Activated T-cell treated with anti-CD3 and anti-CD28 coated beads for 24 hours (primary cell): ENCODE measurements at places on chromosomes 12 and 14.

DNA sequence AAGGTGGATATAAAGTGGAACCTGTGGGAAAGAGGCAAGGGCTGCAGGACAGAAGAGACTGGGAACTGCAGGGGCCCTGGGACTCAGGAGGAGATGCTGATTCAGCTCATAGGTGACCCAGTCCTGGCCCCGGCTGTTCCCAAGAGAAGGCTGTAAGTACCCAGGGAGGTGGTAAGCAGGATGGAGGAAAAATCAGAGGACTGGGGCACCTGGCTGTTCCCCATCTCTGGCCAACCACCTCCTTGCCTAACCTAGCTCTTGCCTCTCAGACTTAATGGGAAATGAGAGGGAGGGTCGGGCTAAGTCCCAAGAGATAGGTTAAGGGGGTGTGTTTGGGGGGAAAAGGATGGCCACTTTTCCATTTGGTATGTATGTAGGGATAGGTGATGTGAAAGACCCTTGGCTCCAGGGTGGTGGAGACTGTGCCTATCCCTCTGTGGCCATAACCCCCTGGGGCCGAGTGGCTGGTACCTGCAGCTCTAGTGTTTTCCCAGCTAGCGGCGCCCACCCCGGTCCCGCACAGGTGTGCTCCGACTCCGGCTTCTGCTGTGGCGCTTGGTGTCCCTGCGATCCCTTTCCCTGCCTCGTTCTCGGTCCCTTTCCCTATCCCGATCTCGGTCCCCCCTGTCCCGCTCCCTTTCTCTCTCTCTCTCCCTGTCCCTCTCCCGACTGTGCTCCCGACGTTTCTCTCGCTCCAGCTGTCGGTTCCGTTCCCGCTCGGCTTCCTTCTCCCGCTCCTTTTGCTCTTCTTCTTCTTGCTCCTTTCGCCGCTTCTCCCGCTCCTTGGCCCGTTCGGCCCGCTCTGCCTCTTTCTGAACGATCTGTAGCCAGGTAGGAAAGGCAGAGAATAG, 1.6 kb upstream of the CDH24 start:
- no peak for DNase-seq

GRCh38 chr12:121095544-121096198, 37.0 kb upstream of the P2RX7 start:
- peak; percentile 73 for DNase-seq

GRCh38 chr14:71554959-71555612, 377.1 kb upstream of the RGS6 start:
- peak; percentile 18 for DNase-seq

- no peak for DNase-seq
Observed at GRCh38 chr14:77603654-77604255, 12.7 kb downstream of the SPTLC2 start.

DNA sequence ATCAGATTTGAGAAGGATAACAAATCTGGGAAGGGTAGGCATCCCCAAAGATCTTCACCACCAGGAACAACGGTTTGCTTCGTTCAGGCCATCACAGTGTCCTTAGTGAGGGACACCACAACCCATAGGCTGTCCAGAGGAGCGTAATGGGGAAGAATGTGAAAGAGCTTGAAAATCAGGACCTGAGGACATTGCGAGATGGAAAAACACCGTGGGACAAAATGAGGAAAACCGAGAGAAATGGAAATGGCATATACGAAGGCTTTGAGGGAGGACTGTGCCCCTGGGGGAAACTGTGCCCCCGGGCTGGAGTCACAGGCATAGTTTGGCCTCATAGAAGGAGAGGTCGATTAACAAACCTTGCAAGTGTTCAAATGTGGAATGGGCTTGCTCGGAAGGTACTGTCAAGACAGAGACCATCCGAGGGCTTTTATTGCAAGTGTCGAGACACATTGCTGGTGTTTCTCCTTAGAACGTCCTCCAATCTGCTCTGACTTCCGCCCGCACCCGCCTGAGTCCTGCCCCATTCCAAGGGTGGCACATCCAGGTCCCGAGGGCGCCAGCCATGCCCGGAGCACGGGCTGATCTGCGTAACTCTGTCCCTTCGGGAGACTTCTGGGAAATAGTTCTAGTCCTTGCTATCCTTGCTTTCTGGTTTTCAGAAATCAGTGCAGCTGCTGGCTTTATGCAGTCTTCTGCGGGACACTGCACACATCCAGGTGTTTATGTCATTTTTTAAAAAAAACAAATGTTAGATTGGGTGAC, 885 bp upstream of the PALS1 start:
- peak; percentile 20 for DNase-seq
